ENCODE measurements at places on chromosomes 6 and 20. TPM values are rescaled to one million over a fixed set of nuclear protein-coding genes. Genes with fewer than 3 reads are reported as not detected.
A peak's percentile ranks its signal among the peaks of the same experiment; 100 is the strongest.

- peak; percentile 68 for DNase-seq
Measured at GRCh38 chr6:142914937-142915697, 29.9 kb downstream of the HIVEP2 start.

PKIB gene
- 0.95 TPM for total RNA-seq

- no peak for DNase-seq
Measured at GRCh38 chr20:5621305-5621704, 128.9 kb upstream of the SHLD1 start.

DNA sequence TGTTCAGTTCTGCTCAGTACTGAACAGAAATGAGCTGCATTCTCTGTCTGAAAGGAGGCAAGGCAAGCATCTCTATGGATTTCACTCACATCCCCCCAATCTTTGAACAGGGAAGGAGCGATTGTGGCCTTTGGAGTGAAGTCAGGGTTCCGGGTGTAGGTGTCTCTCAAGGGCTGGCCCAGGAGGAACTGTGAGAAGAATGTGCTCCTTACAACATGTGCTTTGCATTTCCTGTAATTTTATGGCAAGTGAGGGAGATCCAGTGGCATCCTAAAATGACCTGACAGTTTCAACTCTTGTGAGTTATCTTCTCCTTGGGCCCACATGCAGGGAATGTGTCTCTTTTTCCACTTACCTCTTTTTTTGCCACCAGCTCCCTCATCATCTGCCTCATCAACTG lies 63.0 kb upstream of the RIN2 start:
- DNase-seq: no peak

DNA sequence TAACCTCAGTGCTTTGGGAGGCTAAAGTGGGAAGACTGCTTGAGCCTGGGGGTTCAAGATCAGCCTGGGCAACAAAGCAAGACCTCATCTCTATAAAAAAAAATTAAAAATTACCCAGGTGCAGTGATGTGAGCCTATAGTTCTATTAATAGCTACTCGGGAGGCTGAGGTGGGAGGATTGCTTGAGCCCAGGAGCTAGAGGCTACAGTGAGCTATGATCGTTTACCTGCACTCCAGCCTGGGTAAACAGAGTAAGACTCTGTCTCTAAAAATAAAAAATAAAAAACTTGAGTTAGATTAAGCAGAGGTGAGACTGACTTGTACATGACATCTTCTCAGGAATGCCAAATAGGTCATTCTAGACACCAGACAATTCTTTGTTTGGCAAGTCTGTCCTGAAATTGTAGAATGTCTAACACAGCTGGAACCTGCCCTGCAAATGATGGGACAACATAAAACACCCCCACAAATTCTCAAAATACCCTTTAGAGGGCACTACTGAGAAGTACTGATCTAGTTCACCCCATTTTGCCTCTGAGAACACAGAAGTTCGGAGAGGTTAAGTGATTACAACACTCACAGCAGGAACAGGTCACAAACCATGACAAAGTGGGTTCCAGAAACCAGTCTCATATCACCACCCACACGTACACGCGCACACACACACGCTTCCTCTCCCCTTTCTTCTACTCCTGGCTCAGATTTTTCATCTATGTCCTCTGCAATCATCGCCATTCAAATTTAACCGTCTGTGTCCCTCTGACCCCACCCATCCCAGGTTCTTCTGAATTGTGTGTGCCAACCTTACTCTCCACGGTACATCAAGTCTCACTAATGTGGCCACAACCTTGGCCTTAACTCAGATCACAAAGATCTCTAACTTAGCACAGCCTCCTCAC lies 38.3 kb downstream of the ARHGAP18 start:
- peak; percentile 80 for DNase-seq

- no peak for DNase-seq
Measured at GRCh38 chr20:23082846-23083552, 3.1 kb downstream of the CD93 start.

DNA sequence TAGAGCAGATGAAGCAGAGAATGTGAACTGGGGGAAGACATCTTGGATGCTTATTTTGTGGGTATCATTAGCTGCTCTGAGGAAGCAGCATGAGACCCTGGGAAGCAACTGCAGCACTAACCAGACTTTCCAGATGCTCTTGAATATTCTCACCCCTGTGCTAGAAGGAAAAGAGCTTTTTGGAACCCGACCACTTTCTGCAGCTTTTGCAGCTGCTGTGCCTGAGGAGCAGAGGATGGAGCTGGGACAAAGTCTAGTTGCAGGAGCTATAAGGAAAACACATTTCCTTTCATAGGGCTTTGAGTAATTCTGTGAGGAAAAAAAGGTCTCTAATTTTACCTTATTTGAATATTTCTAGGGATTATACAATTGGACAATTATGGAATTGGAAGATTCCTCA lies 369.7 kb downstream of the CD109 start:
- no peak for DNase-seq

- no peak for DNase-seq
Measured at GRCh38 chr6:165227644-165228329, 81.6 kb downstream of the C6orf118 start.

LCA5 gene
- not detected for total RNA-seq

DNA sequence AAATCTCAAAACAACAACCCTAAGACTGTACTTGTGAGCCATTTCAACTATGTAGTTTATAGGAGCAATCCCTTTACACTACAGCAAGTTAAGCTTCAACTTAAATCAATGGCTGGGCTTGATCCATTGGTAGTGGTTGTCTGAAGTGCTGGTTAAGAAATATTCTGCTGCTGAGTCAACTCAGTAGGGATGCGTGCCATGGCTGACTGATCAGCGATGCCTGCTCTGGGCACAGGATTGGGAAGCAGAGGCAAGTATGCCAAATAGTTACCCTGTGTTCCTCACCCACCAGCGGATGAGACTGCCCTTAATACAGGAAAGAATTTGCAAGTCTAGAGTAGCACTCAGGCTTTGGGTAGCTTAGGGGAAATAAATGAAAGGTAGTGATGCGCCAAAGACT lies 41.5 kb downstream of the GCM1 start:
- no peak for DNase-seq

ITPR3 gene
- 46.0 TPM for total RNA-seq

LIN28B gene
- total RNA-seq: not detected

DNA sequence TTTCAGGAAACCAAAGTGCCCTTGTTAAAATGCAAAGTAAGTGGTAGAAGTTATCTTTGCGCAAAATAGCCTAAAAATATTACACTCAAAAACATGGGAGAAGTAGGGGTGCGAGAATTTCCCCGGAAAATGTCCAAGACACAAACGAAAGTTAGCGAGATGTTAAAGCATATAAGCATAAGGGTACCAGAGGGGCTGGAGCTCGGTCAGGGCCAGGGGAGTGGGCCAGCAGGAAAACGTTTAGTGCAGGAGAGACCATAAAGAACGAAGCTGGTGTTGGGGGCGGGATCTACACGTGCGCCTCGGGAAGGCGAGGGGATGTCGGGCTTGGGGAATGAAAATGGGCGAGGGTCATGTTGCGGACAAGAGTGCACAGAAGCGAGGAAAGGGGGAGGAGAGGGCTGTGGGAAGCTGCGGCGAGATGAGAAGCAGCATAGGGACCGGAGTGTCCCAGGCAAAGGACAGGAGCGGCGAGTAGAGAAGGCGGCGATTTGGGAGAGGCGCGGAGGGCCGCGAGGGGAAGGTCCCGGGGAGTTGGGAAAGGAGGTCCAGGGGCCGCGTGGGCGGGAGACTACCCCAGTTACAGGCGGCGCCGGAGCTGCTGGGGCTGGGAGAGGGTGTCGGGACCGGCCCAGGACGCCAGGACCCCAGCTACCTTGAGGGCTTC lies 600 bp downstream of the XPO5 start:
- DNase-seq: peak; percentile 15

DNA sequence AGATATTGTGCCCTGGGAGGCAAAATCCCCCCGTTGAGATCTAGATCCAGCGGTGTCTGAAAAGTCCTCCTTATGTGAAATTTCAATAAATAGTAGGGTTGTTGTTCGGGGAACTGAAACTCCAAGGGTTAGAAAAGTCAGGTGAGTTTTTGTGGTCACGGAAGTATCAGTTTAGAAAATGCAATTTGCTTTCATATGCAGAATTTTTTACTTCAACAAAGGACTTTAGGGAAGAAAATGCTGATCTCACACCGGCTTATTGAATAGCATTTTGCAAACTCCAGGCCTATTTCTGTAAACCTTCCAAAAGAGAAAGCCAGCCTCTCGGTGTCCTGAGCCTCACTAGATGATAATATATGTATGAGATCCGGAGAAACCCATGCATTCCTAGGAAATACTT lies 254.7 kb downstream of the TSHZ2 start:
- DNase-seq: no peak

LTB gene
- 17.7 TPM for total RNA-seq

DNA sequence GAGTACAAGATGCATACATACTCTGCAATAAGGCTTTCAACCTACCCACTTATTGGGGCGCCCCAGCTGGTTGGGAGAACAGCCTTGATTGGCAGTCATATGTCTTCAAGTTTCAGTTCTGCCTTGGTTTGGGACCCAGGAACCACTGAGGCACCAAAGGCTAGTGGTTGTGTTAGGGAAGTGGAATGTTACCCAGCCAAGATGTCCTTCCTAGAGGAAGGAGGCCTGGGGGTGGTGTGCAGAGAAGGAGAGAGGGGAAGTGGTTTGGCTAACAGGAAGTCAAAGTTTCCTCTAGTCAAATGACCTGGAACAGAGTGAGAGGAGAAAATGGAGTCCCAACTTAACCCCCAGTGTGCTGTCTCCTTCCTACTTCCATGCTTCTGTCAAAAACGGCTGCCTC lies 59.4 kb downstream of the CD164 start:
- no peak for DNase-seq

DNA sequence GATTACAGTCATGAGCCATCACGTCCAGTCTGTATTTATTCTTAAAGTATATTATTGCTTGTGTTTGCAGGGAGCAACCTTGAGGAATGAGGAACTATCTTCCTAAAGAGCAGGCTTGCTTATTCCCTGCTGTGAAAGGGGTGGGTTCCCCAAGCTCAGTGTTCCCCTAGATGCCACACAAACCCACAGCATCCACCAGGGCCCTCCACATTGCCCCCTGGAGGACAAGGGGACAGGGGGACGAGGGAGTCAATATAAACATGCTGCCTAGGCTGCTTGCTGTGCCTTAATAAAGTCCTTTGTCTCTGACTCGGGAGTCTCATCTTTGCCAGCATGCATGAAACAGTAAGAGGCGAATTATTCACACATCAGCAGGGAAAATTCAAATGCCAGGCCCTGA lies 8.0 kb upstream of the IDH3B start:
- DNase-seq: no peak

DNA sequence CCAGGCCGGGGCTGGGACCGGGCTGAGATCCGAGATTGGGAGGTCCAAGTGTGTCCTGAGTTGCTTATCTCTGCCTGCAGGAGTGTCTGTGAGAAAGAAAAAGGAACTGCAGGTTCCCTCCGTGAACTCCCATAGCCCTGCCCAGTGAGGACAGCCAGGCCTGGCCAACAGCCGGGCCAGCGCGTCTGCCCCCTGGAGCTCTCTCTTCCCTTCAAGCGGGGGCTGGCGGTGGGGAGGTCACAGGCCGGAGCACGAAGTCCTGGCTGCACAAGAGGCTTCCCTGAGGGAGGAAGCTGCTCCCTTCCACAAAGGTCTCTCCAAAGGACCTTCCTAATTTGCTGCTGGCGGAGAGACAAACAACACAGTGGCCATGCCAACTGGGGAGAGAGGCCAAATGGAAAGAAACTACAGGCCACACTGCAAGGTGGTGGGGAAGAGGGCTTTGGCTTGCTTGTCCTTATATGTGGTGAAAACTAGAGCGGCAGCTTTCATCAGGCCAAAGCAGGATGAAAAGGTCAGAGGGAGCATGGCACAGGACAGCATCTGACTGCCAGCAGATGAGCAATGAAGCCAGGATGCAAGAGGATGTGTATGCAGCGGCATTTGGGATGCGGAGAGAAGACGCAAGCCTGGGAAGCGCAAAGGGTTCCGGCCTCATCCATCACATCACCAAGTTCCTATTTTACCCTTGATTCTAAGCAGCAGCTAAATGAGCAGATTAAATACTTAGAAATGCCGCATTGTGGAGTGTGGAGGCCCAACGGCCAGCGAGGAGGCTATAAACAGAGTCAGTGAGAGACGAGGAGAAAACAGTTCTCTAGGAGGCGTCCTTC lies 260.0 kb downstream of the ERMARD start:
- peak; percentile 6 for DNase-seq

DNA sequence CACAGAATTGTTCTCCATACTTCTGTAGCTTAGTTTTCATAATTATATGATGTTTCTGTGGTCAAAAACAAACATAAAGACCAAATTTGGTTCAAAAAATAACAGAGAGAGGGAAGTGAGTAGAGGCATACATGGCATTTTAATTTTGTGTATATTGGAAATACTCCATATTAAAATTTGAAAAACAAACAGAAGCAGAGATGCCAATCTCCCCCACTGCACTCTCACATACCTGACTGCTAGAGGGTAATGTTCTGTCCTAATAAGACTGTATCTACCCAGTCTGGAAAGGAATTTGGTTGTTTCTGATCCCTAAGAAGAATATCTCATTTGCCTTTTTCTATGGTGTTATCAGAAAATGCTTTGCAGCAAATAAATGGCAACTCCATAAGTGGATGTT lies 959.0 kb upstream of the FLRT3 start:
- DNase-seq: no peak

DNA sequence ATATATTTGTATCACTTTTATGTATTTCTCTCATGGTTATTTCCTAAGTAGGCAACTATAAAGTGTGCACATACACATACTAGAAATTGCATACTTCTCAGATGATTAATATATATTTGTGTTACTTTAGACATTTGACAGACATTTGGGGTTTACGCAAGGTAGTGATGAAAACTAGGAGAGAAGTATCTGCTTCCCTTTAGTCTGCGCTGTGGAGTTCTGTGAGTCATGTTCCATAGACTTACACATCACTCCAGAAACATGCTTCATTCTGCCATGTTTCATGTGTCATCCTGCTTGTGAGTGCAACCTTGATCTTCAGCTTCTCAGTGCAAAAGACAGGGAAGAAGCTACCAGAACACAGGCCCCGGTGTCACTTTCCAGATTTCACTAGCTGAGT lies 200.7 kb upstream of the BMP2 start:
- DNase-seq: no peak

IP6K3 gene
- total RNA-seq: not detected

DNA sequence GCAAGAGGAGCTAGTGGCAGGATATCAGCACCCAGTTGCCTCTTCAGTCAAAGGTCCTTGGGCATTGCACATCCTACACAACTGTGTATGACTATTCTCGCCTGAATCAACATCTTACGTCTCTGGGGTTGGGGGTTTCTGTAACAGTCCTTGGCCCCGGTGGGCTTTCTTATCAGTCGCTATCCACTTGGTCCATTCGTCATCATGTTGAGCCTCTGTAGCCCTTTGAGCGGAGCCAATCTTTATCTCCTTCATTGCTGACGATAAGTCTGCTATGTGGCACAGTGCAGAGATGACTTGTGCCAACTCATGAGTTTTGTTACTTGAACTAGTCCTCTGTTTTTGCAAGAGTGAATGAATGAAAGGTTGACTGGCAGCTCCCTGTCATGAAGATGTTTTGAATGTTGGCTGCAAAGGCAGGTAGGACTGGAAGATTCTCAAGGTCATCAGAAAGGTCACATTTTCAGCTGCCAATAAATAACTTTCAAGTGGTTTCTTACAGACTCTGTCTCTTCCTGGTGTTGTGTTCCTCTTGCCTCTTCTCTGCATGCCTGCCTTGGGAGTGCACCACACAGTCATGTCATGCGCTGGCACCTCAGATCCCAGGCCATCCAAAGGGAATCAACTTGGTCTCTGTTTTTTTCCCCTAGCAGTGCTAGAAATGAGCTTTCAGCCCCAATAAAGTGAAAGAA lies 238.9 kb downstream of the SLC24A3 start:
- DNase-seq: no peak

Measured in natural killer cell (primary cell).